Adipocyte (in vitro differentiated cells): ENCODE measurements at places on chromosomes 1 and 21.

DNA sequence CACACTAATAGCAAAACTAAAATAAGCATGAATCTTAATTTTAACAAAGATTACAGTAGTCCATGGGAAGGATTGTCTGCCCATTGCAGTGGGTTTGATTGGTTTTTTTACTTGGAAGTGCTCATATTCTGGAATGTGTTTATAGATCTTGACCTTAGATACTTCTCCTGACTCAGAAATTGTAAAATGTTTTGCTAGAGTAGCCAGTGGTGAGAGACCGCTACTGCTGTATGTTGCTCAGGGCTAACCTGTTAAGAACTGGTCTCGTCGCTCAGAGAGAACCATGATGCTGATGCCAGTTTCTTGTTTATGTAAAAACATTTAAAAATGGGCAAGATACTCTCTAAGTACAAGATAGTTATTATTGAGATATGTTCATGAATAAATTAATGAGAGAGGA lies 99.9 kb downstream of the ROR1 start:
- peak; percentile 25 for DNase-seq

GRCh38 chr1:226001963-226002666 lies 3.0 kb upstream of the SDE2 start:
- DNase-seq: no peak

DNA sequence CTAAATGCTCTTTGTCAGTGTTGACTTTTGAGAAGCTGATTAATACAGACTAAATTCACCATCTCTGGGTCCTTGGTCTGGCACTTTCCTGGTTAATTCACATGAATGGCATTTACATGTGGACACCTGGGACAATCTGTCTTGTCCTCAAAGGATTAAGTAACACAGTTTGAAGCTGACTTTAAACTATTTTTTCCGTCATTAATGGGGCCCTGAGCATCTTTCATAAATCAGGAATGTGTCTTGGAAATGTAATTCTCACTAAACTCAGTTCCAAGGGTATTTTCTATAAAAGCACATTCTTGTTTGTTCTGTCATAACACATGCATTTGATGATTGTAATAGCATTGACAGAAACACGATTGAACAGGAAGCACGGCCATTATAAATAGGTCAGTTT lies 26.7 kb upstream of the NBL1 start:
- no peak for DNase-seq

GRCh38 chr1:196193896-196194559 lies 414.2 kb downstream of the KCNT2 start:
- DNase-seq: peak; percentile 9

DNA sequence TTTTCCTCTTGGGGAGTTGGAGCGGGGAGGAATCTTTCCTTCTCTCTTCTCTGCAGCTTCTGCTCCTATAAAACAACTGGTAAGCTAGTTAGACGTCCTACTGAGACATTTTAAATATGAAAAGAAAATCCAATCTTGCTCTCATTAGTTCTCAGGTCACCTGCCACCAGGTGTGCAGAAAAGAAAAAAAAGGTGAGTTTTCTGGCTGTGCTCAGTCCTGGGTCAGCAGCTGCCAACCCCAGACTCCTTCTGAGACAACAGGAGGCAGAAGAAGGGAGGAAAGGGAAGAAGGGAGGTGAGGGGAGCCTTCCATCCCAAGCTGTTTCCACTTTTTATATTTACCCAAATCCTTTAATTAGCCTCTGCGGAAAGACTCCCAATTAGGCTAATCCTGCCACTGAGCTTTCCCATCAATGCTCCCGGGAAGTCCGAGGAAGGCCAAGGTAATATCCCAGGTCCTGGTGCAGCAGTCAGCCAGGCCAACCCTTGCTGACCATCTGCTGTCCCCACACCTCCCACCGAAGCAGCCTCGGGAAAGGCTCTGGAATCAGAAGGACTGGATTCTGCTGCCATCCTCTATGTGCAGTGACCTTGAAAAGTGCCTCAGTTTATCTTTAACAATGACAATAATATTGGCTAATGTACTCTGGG lies 33.4 kb downstream of the GLIS1 start:
- DNase-seq: no peak

- DNase-seq: no peak
These were observed 996.7 kb upstream of the ADGRL4 start for GRCh38 chr1:80003250-80003649.

- no peak for DNase-seq
These were observed 374.8 kb downstream of the BRINP3 start for GRCh38 chr1:190102757-190103326.

- peak; percentile 97 for DNase-seq
These were observed 82.5 kb upstream of the ZNF648 start for GRCh38 chr1:182143825-182144645.

DNA sequence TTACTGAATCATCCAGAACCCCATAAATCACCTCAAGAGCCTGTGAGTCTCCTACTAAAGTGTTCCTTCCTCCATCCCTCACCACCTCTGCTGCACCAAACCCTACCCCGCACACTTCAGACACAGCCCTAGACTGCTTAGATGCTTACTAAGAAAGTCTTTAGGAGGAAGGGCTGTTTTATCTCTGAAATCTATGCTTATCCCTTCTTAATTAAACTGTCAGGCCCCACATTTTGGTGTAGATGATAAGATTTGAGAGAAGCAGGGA lies 216.8 kb upstream of the SGIP1 start:
- DNase-seq: no peak

GRCh38 chr1:108316545-108316944 lies 72.7 kb upstream of the NBPF4 start:
- peak; percentile 2 for DNase-seq

GRCh38 chr21:45259206-45259840 lies 28.4 kb downstream of the POFUT2 start:
- DNase-seq: no peak

- DNase-seq: peak; percentile 85
These were observed 663.7 kb downstream of the ADGRL2 start for GRCh38 chr1:82464362-82465001.

DNA sequence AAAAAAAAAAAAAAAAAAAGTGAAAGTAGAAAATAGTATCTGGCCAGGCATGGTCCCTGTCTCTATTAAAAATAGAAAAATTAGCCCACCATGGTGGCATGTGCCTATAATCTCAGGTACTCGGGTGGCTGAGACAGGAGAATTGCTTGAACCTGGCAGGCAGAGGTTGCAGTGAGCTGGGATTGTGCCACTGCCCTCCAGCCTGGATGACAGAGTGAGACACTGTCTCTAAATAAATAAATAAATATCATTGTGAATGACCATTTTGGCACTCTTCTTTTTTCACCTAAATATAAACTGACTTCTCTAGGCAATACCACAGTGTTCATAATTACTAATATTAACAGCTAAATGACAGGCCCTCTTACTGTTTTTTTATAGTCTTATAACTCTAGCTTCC lies 14.5 kb downstream of the ELOA start:
- DNase-seq: no peak

- DNase-seq: no peak
These were observed 20.9 kb upstream of the CCSAP start for GRCh38 chr1:229363723-229364122.

DNA sequence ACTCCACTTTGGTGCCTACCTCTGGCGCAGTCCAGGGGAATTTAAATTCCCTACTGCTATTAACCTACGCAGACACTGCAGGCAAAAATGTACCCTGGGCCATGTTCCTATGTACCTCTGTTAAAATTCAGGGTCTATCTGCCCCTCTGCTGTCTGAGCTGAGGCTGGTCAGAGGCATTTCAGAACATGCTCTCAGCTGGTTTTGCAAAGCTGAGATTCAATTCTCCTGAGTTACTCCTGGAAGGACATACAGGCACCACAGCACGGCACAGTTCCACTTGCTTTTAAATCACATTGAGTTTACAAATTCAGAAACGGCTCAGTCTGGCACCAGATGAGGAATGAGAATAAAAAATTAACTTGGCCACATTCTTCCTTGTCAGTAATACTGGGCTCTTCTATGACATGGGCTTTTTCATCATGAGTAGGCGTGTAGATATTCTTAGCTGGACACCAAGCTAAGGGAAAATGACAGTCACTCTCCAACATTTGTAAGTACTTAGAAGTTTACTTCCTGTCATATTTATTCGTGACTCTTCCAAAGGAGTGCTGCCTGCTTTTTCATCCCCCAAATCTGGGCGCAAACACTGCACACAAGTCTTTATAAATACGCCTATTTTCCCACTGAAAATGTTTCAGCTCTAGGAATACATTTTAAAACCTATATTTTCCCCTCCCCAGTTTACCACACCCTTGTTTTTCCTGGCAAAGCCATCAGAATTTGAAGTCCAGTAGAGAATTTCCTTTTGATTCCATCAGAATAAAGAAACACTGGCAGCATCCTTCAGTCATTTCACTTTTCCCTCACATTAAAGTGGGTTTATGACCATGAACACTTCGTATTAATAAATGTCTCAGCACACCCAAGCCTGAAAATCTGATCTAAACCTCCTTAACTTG lies 1.9 kb downstream of the C1orf198 start:
- DNase-seq: peak; percentile 69

DNA sequence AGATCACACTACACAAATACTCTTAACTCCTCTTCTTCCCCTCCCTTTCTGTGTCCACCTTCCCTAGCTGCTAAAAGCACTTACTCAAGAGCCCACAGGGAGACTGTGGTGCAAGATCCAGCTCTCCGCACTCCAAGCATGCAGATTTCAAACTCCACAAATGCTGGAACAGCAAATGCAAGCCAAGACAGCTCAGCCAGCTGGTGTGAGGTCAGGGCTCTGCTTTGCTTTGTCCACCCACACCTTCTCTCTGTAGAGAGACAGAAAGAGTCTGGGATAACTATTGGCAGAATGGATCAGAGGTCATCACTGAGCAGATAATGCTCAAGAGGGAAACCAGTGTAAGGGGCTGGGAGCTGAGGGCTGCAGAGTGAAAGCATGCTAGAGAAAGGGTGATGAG lies 45.2 kb upstream of the DPT start:
- DNase-seq: no peak

DNA sequence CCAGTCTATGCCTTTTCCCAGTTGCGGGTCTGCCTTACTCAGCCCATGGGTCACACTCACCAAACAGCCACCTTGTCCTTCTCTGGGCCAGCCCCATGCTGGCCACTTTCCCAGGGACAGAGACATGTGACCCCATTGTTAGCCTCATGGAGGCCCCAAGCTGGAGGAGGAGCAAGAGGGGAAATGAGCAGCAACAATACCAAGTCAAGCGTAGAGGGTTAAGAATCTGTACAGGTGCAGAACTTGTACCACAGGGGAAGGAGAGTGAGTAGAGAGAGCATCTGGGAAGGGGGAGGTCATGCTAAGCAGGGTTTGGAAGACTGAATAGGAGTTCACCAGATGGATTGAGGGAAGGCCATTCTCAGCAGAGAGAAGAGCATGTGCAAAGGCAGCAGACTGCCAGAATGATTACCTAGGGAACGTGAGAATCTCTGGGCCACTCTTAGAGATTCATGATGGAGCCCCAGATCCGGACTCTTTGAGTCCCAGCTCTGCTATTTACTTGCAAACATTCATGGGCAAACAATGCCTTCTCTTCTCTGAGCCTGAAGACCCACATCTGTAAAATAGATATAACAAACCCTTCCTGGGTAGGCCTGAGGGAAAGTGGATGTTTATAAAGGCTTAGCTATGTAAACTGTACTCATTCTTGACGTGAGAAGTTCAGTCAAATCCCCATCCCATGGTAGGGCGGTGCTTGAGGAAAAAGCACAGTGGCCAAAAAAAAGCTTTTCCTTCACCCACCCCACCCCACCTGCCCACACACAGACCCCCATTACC lies 2.8 kb upstream of the SLC2A1 start:
- peak; percentile 53 for DNase-seq

DNA sequence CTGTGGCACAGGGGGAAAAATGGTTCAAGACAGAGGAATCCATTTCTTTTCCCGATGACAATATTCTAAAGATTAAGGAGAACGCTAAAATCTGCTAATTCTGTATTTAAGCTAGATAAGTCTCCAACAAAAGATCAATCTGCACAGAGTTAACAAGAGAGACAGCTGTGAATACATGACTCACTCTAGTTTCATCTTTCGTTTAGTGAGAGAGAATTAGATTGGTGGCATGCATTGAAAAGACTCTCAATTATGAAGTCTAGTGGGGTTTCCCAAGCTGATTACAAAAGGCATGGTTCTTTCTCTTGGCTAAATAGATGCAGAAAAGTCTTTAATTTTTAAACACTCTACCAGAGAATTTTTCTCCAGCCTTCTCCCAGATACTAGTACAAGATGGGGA lies 34.4 kb downstream of the CAPN9 start:
- DNase-seq: peak; percentile 36
